ENCODE measurements at places on chromosomes 1 and 21.

GRCh38 chr1:87334351-87335174 is 5.9 kb downstream of the LMO4 start:
- DNase-seq, result no peak

- no peak for DNase-seq
Measured at GRCh38 chr21:31008355-31008754, 29.9 kb downstream of the KRTAP19-8 start.

GRCh38 chr1:155272466-155273342 is 600 bp downstream of the CLK2 start:
- DNase-seq, result peak; percentile 64

DNA sequence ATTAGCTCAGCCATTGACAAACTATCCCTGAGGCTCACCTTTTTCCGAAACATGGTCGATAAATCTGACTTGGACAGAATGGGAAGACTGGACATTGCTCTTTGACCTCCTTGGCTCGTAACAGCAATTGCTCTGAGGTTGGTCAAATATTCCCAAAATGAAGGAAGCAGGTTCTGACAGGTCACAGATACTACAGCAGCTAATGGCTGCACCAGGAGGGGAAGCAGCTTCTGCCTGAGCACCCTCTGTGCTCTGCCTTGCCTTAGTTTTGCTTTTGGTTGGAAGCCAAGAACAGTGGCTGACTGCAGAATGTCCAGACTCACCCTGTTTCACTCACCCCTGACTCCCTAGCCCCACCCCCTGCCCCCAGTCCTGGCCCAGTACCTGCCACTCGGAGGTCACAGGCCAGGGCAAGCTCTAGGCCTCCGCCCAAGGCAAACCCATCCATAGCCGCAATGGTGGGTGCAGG is 15.4 kb downstream of the ECHDC2 start:
- DNase-seq, result no peak

GRCh38 chr1:183148599-183148998 is 37.5 kb upstream of the LAMC2 start:
- no peak for DNase-seq

- no peak for DNase-seq
Measured at GRCh38 chr1:13757693-13758092, 57.7 kb downstream of the PRDM2 start.

GRCh38 chr1:159266832-159267231 is 35.3 kb upstream of the FCER1A start:
- DNase-seq, result no peak

- peak; percentile 57 for DNase-seq
Measured at GRCh38 chr1:209190591-209191261, 392.8 kb upstream of the CAMK1G start.

GRCh38 chr1:88891951-88892340 is 579 bp upstream of the GTF2B start:
- no peak for DNase-seq

DNA sequence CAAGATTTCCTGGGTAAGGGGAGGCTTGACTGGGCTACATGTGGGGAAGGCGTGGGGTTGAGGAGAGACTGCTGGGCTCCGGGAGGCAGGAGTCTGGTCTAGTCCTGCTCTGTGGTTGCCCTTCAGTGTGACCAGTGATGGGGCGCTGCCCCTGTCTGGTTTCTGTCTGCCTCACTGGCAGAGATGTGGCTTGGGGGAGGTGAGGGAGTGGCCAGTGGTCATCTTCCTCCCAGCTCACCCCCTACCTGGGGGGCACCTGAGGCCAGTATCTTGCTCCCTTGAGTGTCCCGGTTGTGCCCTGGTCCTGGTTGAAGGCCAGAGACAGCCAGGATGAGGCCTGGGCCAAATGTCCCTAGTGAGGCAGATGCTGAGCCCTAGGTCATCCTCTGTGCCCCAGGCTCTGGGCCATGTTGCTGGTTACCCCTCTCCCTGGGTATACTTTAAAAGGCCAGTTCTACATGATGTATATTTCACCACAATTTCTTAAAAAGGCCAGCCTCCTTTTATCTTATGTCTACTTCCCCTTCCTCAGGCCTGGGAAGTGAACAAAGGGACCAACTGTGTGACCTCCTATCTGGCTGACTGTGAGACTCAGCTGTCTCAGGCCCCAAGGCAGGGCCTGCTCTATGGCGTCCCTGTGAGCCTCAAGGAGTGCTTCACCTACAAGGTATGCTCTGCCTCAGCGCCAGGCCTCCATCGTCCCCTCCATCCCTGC is 10.5 kb downstream of the FAAH start:
- no peak for DNase-seq

DNA sequence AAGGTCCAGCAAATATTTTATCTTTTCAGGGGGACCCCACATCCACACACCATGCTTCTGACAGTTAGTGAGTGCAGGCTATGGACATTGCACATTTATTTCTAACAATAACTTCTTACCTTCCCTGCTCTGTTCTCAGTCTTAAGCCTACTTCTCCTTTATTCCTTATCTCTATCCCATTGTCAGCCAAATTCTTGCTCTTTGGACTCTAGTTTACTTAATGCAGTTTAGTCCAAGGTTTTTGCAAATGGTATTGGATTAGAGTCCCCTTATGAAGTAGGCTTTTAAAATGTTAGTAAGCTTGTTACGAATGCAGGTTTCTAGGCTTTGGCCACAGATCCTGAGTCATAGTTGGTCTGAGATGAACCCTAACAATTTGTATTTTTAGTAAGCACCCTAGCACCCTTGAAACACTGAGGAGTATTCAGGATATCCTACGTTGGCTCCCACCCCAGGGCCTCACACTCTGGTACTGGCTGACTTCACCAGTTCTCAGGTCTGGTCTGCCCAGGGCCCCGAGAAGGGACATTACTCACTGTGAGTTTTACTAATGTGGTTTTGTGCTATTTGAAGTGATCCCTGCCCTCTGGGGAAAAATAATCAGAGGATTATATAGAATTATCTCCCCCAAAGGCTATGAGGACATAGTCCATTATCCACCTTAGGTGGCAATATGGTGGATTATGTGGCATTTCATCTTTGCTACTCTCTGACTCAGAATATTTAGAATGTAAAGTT is 239.5 kb downstream of the TGFB2 start:
- no peak for DNase-seq

GRCh38 chr1:228136901-228137300 is 3.2 kb upstream of the GUK1 start:
- no peak for DNase-seq

DNA sequence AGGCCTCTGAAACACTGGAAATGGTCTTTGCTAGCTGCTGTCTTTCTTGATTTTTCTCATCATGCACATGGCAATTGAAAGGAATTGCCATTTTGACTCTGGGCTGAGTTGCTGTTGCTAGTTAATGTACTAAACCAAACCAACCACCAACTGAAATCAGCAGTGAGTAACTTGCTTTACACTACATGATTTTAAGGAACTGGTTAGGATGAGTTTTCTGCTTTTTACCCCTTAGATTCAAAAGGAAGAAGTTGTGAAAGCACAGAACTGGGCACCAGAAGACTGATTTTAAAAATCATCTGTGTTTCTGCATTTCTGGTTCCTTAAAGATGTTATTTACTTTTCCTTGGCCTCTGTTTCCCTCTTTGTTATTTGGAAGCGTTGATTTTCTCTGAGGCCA is 361.9 kb downstream of the HLX start:
- no peak for DNase-seq

GRCh38 chr1:169538998-169539871 is 47.0 kb downstream of the F5 start:
- peak; percentile 73 for DNase-seq

DNA sequence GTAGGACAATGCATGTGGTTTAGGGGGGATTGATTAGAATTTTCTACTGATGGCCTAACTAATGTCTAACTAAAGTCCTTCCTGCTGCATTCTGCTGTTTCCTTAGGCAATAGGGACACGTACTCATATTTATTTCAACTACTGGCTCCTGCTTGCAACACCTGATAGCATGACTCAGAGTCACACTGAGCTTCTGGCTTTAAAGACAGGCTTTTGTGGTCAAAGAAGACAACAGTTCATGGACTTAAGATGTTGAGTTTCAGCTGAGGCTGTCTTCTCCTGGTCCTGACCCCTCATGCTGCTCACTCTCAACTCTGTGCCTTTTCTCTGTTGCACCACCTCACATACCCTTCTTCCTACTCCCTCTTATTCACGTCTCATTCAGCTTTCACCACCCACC is 29.1 kb upstream of the TRABD2B start:
- no peak for DNase-seq

DNA sequence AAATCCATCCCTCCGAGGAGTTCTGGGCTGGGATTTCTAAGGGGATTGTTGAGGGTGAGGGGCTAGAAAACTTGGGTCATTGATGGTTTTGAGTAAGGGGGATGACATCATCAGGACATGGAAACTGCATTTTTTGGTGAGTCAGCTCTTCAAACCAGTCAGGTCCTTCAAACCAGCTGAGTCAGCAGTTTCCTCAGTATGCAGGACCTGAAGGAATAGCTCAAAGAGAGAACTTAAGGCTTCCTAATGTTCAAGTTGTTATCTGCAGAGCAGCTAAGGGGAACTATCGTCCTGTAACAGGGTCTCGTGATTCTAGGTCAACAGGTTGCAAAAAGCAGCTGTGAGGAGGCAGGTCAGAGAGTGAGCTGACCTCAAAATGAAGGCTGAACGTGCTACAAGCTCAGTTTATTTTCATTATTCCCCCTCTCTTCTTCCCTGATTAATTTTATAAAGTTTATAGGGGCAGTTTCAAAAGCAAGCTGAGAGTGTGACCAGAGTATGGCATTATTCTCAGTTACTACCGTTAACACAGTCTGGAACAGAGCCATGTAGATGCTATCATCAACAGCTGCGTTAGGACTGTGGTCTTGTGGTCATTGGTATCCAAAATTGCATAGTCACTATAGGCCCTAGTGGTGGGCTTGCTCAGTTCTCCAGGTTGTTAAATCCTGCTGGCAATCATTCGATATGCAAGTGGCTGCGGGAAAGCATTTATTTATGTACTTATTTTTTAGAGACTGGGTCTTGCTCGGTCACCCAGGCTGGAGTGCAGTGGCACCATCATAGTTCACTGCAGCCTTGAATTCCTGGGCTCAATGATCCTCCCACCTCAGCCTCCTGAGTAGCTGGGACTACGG is 10.7 kb upstream of the SDC3 start:
- no peak for DNase-seq

DNA sequence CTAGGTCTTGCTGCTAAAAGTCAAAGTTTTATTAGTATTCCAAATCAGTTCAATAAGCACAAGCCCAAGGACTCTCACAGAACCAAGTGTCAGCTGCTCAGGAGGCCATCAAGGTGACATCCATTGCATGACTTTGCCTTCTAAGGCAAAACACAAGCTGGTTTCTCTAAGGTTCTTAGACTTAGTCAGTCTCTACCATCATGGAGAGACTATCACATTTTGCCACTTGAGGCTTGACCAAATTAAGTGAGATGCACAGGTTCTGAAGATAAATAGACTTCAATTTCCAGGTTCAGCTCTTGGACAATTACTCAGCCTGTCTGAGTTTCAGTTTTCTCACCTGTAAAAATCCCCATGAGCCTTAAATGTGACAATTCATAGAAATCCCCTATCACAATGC is 29.0 kb downstream of the TRIT1 start:
- no peak for DNase-seq

DNA sequence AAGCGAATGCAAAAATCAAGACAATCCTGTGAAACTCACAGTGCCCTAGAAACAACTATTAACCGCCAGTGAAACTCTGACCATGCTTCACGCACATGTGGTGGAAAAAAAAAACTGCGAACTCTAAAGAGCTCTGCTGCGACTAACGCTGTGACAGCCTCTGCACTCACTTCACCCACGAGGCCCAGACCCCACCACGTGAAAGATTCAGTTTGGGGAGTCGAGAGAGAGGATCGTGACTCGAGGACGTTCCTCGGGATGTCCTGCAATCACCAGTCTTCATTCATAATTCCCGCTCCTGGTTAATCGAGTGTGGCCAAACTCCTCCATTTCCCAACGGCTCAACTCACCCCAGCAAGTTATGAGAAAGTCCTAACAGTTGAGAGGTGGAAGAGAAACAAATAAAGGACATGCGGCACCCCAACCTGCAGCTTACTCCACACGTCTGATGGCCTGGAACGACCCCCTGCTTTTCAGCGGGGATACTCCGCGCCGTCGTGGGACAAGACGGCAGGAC is 1.1 kb downstream of the SERBP1 start:
- DNase-seq, result peak; percentile 28

- no peak for DNase-seq
Measured at GRCh38 chr1:119550381-119550780, 43.4 kb downstream of the HSD3B1 start.

- no peak for DNase-seq
Measured at GRCh38 chr1:162704673-162705424, 72.6 kb downstream of the DDR2 start.

GRCh38 chr1:115115521-115116161 is 26.3 kb upstream of the TSPAN2 start:
- DNase-seq, result no peak

DNA sequence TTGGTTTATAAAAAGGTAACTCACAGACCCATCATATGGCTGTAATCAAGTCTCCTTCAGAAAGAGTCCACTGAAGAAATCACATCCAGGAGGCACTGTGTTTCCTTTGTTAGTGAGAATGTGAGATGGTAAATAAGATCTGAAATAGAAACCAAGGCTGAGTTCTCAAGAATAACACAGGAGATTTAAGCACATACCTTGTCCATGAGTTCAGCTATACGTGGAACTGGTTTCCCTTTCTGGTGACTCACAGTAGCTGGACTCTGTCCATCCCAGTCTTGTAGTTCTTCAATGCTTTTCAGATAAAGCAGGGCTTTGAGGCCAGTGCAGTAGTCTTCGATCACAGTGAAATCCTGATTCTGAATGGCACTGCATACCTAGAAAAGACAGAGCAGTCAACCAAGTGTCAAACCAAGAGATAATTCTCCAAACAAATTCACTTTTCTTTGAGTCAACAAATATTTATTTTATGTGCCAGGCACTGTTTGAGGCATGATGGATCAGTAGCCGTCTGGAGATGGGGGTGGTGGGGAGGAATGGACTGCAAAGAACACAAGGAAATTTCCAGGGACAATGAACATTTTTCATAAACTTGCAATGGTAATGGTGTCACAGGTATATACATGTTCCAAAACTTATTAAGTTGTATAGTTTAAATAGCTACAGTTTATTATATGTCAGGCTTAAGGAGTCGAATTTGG is 471.4 kb downstream of the PTBP2 start:
- peak; percentile 76 for DNase-seq

DNA sequence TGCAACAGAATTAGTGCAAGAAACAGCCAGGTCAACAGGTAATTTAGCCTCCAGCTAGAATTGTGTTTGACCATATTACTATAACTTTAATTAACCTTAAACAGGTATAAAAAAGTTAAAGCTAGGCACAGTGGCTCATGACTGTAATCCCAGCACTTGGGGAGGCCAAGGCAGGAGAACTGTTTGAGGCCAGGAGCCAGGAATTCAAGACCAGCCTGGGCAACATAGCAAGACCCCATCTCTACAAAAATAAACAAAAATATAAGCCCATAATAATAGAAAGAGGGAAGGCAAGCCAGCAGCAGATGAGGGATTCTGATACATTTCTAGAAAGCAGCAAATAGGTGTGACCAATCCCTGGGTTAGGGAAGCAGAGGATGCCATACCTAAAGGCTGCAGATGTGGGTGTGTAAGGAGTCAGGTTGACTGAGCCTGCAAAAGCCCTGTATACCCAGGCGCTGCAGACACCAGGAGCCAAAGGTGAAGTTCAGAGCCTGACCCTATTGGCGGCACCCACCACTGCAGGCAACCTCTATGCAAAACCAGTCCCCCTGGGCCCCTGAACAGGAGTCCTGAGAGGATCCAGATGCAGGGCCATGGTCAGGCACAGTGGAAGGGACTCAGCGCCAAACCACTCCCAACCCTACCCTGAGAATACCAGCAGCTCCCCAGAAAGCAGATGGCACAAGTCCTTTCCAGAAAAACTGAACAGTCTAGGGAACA is 19.3 kb upstream of the LSS start:
- no peak for DNase-seq

- peak; percentile 64 for DNase-seq
Measured at GRCh38 chr21:21163904-21164303, 165.7 kb downstream of the NCAM2 start.

Data from AG08395 (cell line).